ENCODE measurements at places on chromosomes 16 and 17. TPM values are rescaled to one million over a fixed set of nuclear protein-coding genes. Genes with fewer than 3 reads are reported as not detected.

DNA sequence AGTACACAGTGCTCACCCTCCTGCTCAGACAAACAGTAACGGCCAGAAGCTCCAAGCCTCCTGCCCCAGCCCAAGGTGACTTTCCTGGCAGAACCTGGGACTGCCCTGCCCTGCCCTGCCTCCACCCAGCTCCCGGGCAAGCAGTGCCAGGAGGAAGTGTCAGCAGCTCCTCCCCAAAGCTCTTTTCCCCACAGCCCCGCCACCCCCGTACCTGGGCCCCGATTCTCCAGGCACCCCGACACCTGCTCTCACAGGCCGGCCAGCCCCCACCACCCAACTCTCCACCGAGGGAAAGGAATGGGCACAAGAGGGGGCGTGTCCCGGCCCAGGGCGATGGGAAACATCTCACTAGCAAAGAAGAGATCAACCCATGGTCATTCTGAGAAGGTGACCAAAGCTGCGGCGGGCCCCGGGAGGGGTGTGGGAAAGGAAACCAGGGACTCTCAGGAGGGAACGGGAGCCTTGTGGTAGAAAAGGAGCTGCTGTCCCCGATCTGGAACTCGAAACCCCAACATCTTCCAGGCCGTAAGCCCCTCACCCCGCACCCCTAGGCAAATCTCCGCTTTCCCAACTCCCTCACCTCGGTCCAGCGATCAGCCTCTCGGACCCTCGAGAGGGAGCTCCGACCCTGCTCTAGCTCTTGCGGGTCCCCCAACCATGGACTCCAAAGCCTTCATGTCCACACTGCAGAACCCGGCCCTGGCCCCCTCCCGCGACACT, 1.2 kb downstream of the BCAR1 start:
- H3K27ac ChIP-seq = peak overlapping the region; percentile 80
- DNase-seq = peak; percentile 81
- H3K36me3 ChIP-seq = no peaks in the 10 kb centered on the region
- peaks cover 91% of the 10 kb centered on the region for H3K4me1 ChIP-seq

GRCh38 chr16:6695666-6696065, 637.0 kb upstream of the RBFOX1 start:
- no peak for DNase-seq
- no peak overlapping the region for H3K4me3 ChIP-seq
- no peaks in the 10 kb centered on the region for H3K27me3 ChIP-seq

The SLC5A10 gene
- not detected for total RNA-seq

DNA sequence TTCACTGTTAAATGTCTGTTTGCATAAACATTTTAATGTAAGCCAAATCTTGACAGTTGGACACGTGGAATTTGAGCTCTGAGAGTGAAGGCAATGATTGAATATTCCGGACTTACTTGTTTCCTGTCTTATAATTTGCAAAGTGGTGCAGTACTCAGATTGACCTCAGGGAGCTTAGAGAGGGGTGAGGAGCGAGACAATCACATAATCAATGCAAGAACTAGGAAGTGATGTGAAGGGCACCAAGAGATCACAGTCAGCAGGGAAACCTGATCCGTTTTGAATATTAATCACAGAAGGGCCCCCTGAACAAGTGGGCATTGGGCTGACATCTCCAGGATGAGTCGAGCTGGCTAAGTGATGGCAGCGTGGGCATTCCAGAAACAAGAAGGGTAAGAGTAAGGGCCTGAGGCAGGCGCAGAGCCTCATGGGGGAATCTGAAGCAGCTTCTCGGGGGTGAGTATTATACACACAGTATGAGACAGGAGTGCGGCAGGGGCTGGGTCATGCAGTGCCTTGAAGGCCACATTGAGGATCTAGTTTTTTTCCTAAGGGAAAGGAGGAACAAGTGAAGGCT, 26.1 kb downstream of the TEX2 start:
- H3K36me3 ChIP-seq = no peaks in the 10 kb centered on the region
- H3K4me1 ChIP-seq = peaks cover 14% of the 10 kb centered on the region
- no peak overlapping the region for H3K27ac ChIP-seq

GRCh38 chr17:58529275-58529674, 14.8 kb upstream of the MTMR4 start:
- no peak for DNase-seq
- H3K4me1 ChIP-seq = peaks cover 37% of the 10 kb centered on the region
- no peak overlapping the region for H3K4me3 ChIP-seq
- peak overlapping the region; percentile 75 for H3K27ac ChIP-seq
- no peaks in the 10 kb centered on the region for H3K36me3 ChIP-seq

DNA sequence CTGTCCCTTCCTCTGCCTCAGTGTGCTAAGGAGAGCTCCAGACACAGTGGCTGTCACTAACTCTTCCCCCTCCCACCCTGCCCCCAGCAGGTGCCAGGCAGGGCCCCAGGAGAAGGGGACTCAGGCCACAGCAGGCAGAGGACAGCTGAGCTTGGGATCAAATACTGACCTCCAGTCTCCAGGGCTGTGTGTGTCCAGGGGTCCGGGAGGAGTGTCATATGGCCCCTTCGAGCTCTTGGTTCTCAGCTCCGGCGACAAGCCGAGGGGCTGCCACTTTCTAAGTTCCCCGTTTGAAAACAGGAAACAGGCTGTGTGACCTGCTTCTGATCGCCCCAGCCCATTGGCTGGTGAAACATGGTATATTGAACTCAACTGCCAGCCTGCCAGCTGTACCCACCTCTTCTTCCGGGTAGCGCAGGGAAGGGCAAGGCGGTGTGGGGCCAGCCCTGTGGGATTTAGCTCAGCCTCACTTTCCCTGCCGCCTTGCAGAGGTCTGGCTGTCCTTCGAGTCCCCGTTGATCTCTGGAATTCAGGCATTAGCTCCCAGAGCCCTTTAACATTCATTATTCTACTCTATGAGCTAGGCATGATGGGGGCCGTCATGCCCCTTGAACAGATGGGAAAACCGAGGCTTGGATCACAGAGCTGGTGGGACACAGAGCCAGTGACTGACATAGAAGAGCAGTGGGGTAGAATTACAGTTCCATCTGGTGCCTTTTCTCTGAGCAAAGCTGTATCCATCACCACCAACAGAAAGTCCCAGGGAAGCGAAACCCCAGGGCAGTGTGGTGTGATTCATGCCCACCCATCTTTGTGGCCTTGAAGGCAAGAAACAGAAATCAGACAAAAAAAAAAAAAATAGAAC, at the start of gene SNX20:
Gene SNX20, minus strand, starts transcription at position 292 of the 865 bp plus-strand sequence. CDS start 3,786 bp downstream, outside the sequence.
- peak within 1 kb of the TSS; percentile 36 for H3K4me3 ChIP-seq
- H3K27me3 ChIP-seq = no peaks in the 10 kb centered on the region
- DNase-seq = peak; percentile 76
- H3K36me3 ChIP-seq = no peaks in the 10 kb centered on the region

GRCh38 chr16:86681031-86681756, 102.8 kb downstream of the FOXL1 start:
- H3K4me1 ChIP-seq = no peaks in the 10 kb centered on the region
- no peaks in the 10 kb centered on the region for H3K36me3 ChIP-seq
- H3K4me3 ChIP-seq = no peak overlapping the region
- peak overlapping the region; percentile 18 for H3K27ac ChIP-seq
- no peaks in the 10 kb centered on the region for H3K27me3 ChIP-seq

DNA sequence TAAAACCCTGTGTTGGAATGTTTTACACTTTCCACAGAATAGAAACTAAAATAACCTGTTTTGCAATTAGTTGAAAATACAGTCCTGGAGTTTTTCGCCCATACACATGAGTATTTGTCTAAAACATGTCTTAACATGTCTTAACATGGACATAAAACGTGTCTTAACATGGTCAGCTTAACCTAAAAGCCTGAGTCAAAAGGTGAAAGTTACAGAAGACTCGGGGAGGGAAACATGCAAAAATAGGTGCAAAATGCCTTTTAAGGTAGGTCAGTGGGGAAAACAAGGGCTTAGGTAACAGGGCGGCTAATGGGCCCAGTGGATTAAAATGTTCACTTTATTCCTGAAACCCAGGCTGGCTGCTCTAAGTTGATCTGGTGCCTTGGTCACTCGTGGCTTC, 56.1 kb upstream of the RBL2 start:
- H3K4me3 ChIP-seq = no peak overlapping the region
- no peaks in the 10 kb centered on the region for H3K4me1 ChIP-seq
- DNase-seq = no peak
- no peaks in the 10 kb centered on the region for H3K36me3 ChIP-seq

The ST6GALNAC1 gene
- 8.3 TPM for total RNA-seq

All from upper lobe of left lung (tissue), 6 donors.